Fibroblast of skin of right biceps (primary cell): ENCODE measurements at places on chromosomes 16 and 17.
A peak's percentile ranks its signal among the peaks of the same experiment; 100 is the strongest.

DNA sequence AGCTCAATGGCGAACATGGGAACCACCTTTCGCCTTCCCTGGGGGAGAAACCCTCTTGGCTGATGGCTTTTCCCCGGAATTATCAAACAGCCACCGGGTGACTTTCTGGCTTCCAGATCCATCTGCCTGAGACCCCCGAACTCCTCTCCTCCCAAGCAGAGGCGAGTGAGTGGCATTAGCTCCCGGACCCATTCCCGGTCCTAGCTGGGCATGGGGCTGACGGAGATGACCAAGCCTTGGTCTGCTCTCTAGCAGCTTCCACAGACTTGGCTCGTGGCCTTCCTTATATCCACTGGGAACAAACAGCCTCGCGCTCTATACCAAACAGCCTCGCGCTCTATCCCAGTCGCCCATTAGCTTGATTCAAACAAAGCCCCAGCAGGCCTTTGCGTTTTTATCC is 62.4 kb downstream of the CCDC182 start:
- DNase-seq, result no peak

DNA sequence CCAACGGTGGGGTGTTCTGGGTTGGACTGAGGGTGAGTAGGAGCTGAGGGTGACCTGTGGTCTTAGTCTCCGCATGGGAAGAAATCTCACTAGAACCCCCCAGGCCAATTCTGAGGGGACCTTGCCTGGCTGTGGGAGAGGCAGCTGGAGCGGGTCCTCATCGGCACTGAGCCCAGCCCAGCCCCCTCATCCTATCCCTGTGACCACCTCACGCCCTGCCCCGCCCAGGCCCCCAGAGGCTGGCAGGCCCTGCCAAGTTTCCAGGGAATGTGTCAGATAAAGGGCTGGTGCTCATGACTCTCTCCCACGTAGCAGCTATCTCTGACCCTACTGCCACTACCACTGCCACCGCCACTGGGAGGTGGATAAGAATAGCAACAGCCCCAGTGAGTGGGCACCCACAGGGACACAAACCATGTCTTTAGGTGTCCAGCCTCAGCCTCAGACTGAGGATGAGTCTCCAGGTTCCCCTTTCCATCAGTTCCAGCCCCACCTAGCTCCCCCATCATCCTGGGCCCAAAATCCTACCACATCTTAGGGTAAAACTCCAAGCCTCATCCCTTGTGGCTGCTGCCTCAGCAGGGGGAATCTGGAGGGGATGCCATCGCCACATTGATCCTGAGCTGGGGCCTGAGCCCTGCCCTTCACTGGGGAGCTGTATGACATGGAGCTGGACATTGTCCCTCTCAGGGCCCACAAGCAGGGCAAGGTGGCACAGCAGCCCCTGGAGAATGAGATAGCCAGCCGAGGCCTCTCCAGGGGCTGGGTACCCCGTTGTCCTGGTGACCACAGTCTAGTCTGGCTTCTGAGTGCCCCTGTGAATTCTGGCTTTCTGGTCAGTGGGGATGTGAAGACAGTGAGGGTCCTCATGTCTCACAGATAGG is 14.9 kb downstream of the CDH16 start:
- DNase-seq, result no peak

- peak; percentile 27 for DNase-seq
These were observed 169.5 kb downstream of the AHSP start for GRCh38 chr16:31696968-31697743.

- no peak for DNase-seq
These were observed 12.1 kb downstream of the THRA start for GRCh38 chr17:40074871-40075200.

DNA sequence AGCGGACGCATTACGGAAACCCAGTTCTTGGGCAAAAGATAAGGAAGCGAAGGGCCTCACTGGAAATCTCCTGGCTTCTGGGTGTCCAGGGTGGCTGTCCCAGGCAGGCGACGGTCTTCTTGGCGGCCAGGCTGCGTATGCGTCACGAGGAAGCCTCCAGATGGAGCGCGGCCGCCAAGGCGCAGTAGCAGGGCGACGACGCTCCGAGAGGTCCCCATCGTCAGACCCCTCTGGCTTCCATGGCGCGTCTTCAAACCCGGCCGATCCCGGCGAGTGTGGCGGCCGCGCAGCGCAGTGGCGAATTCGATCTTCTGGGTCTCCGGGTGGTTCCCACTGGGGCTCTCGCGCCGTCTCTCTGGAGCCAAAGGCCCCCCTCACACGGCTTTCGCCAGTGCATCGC is 13.8 kb upstream of the ANKRD40CL start:
- DNase-seq, result no peak

GRCh38 chr16:75921281-75921680 is 195.0 kb upstream of the CPHXL start:
- no peak for DNase-seq

DNA sequence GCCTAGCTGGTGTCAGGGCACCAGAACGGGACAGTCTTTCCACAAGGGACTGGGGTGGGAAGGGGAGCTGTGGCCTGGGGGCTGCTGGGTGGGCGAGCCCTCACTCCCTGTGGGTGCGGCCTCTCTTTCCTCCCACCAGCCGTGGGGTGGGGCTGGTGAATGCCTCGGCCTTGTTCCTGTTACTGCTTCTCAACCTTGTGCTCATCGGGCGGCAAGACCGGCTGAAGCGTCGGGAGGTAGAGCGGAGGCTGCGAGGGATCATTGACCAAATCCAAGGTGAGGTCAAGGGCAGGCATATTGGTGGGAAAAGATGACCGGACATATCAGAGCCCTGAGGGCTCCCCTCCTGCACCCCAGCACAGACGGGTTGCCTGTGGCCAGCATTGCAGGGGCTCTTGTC is 29.2 kb downstream of the CASKIN2 start:
- no peak for DNase-seq

- DNase-seq, result no peak
These were observed 870.1 kb downstream of the CDH11 start for GRCh38 chr16:64251742-64252141.

GRCh38 chr17:50830352-50830751 is 5.0 kb upstream of the WFIKKN2 start:
- DNase-seq, result no peak

DNA sequence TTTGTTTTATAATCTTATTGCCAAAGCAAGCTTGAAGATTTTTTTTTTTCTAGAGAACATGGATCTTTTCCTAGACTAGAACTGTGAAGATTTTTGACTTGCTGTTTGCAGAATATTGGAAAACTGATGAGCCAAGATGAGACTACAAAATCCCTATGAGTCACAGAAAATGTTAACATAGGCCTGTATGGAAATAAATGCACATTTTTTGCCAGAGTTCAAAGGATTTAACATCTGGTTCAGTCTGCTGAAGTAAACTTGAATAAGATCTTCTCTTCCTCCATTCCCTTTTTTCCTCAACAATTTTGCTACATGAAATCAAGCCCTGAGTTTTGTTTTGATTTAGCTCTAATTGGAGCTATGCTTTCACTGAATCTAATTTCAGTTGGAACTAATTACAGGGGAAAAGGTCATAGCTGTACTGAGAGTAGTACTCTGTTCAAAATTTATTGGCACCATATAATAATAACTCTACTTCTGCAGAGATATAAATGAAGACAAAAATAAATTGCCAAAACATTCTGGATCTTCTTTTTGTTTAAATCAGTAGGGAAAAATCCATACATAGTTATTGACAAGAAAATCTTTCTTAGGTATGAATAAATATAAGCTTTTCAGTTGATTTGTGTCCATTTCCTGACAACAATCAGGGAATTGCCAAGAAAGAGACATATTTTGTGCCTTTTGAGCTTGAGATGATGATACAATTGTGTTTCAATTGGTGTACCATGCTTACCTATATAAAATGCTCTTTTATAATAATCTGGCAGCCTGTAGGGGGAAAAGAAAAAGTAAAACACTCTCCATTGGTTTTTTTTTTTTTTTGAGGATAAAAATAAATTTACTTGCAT is 387.5 kb upstream of the GOT2 start:
- DNase-seq, result peak; percentile 6

DNA sequence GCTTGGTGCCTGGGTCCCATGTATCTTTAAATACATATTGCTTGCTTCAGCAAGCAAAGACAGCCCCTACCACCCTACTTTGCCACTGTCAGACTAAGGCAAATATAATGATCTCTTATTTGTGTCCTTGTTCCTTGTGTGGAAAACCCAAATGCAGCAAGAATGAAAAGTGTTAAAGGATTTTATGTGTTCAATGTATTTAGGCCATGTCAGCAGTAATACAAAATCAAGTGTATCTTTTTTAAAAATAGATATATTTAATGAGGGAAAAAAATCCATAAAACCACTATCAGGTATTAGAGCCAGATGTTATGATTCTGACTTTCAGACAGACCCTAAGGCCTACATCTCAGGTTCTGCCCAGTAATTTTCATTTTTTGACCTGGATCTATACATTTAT is 374.5 kb downstream of the SEC14L1 start:
- no peak for DNase-seq

DNA sequence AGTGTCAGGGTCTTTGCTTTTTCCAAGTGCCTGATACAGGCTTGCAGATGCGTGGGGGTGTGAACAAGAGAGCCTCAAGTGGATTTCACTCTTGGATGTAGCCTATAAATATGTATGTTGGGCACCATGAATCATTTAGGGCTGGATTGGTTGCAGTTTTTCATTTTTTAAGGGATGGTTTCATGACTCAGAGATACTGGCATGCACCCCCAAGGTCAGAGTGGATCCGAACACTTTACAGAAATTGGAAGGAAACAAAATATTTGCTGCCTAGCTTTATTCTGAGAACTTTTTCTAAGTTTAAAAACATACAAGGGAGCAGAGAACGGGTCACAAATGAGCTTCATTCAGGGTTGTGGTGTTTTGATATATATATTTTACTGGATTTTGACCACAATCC is 436.8 kb upstream of the ERCC4 start:
- no peak for DNase-seq

DNA sequence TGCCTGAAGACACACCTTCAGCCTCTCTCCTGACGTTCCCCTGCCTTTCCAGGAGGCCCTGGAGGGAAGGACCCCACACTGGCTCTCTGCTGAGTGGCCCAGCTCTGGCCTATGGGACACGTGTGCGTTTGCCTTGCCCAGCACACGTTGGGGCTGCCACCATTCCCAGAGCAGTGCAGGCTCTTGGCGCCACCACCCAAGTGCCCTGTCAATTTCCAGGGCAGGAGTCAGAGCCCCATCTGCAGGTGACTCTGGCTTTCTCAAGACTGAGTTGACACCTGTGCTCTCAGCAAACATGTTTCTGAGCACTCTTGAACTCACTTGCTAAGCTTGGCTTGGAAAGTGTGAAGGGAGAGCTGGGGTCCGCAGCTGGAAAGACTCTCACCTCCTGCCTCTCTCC is 4.7 kb upstream of the IRF8 start:
- no peak for DNase-seq

DNA sequence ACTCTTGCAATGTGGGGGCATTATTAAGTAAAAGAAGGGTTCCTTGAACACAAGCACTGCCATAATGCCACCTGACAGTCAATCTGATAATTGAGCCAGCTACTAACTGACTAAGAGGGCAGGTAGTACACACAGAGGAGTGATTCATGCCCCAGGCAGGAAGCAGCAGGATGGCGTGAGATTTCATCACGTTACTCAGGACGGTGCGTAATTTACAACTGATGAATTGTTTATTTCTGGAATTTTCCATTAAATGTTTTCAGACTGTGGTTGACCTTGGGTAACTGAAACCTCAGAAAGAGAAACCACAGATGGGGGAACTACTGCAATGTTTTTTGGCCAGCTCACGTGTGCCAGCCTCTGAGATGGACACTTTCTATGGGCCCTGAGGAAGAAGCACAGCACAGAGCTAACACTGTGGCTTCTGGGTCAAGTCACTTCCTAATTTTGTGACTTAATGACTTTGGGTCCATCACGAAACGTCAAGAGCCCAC is 46.7 kb downstream of the C17orf67 start:
- DNase-seq, result peak; percentile 92

- no peak for DNase-seq
These were observed 15.1 kb downstream of the UBALD1 start for GRCh38 chr16:4599545-4599944.

GRCh38 chr17:42642336-42642735 is 16.7 kb upstream of the TUBG2 start:
- no peak for DNase-seq

GRCh38 chr17:60231234-60231633 is 81.5 kb downstream of the CA4 start:
- DNase-seq, result peak; percentile 29
